ENCODE measurements at places on chromosomes 4 and X.

DNA sequence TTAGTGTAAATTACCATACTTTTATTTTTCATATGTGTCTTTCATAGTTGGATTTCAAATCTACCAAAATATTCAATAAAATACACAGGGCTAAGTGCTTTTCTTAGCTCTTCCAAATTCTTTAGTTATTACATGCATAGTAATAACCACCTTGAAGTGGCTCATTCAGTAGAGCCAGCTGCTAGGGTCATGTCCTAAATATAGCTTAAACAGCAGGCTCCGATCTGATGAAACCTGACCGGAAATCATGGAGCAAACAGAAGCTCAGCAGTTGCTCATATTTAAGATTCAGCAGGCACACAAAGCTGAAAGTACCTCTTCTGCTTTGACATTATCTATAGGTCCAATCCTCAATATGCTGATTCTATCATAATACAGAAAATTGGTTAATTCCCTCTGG is 1470.4 kb downstream of the ADGRL3 start:
- DNase-seq: no peak

GRCh38 chrX:8673201-8673600 is 58.7 kb downstream of the ANOS1 start:
- no peak for DNase-seq

DNA sequence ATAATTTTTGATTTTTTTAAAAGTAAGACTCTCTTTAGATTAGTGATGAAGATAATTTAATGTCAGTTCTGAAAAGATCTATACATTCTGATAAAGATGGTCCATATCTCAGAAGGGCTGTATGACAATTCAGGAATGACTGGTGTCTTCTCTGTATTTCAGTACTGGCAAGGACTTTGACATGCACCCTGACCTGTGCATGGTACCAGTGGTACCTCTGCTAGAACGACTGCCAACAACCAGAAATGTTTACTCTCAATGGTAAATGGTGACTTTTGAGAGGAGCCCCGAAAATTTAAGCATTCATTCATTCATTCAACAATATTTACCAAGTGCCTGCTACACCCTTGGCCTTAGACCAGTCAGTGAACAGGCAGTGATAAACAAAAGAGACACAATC is 4.8 kb downstream of the NR3C2 start:
- DNase-seq: no peak

GRCh38 chr4:78121338-78121904 is 64.3 kb downstream of the FRAS1 start:
- DNase-seq: no peak

DNA sequence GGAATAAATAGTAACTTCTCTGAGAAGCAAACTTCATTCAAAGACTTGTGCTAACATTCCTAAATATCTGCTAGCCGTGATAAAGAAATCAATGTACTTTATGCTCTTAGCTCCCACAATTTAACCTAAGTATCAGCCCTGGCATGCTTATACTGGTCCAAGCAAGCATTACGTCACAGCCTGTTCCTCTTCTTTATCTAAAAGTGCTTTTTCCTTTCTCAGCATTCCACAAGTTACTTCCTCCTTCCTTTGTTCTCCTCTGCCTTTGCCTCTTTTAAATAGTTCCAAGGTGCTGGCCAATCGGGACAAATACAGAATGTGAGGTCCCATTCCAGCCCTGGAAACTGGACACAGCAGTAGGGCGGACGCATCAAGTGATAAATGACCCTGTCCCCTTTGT is 249.6 kb downstream of the DHRSX start:
- DNase-seq: no peak

DNA sequence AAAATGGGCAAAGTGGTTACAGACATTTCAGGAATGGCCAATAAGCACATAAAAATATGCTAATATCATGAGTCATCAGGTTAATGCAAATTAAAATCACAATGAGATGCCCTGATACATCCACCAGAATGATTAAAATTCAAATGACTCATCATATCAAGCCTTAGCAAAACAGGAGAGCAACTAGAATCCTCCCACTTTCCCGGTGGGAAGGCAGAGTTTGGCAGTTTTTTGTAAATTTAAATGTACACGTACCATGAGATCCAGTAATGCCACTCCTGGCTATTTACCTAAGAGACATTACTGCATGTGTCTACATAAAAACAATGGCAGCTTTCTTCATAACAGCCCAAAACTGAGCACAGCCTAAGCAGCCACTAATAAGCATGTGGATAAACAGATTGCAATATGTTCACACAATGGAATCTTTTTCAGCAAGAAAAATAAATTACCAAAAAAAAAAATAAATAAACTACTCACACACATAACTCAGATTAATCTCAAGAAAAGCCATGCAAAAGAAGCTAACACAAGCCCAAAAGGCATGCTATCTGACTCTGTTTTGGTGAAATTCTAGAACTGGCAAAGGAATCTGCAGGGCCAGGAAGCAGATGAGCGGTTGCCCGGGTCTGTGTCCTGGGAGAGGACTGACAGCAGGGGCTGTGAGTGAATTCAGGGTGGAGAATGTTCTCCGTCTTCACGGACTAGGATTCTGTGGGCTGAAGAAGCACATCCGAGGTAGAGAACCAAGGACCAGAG is 48.8 kb downstream of the AFAP1 start:
- DNase-seq: no peak

- no peak for DNase-seq
Observed at GRCh38 chrX:129522184-129523078, 859 bp downstream of the SMARCA1 start.

DNA sequence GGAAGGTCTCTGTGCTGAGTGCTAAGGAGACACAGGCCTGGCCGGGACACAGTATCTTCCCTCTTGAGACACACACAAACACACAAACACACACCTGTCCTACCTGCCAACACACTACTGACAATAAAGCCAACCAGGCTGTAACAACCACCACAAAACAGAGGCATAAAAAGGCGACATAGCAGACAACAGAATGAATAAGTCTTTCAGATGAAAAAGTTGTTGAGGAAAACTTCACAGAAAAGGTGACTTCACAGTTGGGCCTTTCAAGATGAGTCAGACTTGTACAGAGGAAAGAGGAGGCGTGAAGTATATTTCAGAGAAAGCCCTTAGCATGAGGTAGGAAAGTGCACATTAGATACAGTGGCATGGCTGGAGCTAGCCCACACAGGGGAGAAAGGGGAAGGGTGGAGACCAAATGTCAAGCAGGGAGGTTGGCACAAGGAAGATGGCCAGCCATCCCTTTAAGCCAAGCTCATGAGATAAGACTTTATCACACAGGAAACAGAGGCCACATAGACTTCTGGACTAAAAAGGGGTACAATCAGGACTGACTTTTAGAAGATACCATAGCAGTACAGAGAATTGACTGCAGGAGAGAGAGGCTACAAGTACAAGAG is 54.0 kb downstream of the SLC9A7 start:
- no peak for DNase-seq

GRCh38 chr4:53281438-53281837 is 84.4 kb downstream of the SCFD2 start:
- no peak for DNase-seq

GRCh38 chrX:12898073-12898472 is 8.3 kb upstream of the TLR8 start:
- no peak for DNase-seq

DNA sequence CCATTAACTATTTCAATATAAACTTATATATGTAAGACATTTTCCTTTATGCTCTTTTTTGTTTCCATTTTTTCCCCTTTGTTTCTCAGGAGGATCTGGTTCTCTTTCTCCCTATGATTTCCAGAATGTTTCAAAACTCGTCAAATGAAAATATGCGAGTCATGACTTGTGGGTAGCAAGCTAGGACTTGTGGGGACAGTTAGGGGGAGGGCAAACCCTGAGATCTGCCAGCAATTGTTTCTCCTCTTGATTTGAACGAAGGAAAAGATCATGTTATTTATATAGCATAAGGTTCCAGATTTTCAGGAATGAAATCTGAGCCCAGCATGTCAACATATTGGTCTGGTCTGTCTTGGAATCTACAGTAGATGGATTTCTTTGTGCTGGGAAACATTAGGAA is 28.9 kb upstream of the GPC4 start:
- DNase-seq: no peak

DNA sequence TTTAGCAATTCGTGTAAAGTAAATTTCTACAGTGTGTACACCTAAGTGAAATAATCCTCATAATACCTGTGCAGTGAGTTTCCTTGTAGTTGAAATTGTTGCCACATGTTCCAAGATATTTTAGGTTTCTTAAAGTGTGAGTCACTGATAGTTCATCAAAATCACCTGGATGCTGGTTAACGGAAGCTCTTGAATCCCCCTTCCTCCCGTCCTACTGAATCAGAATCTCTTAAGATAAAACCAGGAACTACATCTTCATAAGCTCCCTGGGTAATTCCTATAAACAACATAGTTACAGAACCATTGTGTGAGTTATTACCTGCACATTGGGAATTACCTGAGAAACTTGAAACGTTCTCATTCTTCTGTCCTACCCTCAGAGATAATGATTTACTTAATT is 197.4 kb upstream of the HS3ST1 start:
- no peak for DNase-seq

- DNase-seq: no peak
Observed at GRCh38 chrX:66200050-66200664, 36.1 kb downstream of the HEPH start.

- no peak for DNase-seq
Observed at GRCh38 chr4:99868126-99868596, 26.1 kb downstream of the LAMTOR3 start.

DNA sequence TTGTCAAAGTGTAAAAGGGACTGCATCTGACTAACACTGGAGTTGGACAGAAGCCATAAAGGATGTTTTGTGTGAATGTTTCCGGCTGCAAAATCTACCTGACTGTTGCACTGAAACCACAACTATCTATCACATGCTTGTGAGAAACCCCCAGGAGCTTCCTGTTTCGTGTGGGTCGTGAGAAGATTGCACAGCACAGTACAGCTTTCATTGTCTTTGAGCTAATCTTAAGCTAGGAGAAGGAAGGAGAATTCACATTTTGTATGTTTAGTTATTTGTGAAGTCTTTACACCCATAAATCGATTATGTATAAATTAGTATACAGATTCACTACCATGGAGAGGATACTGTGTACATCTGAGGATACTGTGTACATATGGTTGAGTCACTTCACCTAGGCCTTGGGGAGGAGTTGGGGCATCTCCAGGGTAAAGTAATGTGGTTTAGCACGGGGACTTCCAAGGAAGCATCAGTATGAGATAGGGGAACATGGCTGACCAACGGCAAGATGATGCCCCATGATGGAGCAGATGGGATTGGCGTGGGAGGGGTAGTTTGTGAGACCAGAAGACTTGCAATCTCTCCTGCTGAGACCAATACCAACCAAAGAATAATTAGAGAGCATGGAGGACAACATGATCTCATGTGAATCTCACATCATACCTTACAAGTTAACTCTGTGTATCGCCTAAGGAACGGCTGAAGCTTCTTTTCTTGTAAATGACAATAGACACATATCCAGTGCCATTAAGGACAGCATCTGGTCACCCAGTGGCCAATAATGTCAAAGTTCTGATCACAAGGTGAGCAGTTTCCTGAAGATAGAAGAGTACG is 43.1 kb upstream of the FAM9C start:
- DNase-seq: peak; percentile 34

DNA sequence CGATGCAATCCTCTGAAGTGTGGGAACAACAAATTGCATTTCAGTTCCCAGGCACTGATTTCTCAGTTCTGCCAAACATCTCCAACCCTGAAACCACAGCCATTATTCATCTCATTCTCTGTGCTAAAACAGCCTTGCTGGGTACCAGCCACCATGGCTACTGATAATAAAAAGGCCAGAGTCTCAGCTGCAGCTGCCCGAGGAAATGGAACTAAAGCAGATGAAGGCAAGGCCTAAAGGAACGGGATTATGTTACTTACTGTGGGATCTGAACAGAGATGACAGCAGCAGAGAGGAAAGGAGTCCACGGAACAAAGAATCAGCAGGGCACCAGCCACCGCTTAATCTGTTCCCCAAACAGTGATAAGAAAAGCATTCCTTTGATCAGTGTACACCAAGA is 155.7 kb downstream of the PAPSS1 start:
- no peak for DNase-seq

DNA sequence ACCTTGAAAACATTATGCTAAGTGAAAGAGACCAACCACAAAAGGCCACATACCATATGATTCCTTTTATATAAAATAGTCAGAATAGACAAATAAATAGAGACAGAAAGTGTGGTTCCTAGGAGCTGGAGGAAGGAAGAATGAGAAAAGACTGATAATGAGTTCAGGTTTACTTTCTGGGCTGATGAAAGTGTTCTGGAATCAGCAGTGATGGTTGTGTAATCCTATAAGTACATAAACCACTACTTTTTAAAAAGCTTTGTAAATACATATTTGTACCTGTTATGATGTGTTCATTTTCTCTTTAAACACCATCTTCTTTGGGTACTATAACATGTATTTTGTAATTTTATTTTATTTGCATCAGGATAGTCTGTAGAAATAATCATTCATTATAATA is 20.6 kb downstream of the PIR start:
- no peak for DNase-seq

DNA sequence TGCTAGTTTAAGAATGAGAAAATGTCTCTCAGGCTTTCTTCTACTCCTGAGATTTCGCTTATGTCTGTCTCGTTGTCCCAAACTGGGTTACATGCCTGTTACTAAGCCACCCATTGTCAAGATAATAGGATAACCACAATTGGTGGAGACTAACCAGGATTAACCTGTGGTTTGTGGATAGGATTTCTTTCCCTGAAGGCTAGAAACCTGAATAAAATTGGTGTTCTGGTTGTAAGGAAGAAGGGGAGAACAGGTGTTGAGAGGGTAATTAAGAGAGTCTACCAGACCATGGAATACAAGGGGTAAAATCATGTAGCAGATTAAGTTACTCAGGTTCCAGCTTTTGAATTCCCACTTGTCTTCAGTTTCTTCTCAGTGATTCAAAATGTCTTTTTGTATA is 225.4 kb downstream of the CPE start:
- no peak for DNase-seq

GRCh38 chr4:147570616-147571015 is 46.6 kb upstream of the TMEM184C start:
- no peak for DNase-seq

DNA sequence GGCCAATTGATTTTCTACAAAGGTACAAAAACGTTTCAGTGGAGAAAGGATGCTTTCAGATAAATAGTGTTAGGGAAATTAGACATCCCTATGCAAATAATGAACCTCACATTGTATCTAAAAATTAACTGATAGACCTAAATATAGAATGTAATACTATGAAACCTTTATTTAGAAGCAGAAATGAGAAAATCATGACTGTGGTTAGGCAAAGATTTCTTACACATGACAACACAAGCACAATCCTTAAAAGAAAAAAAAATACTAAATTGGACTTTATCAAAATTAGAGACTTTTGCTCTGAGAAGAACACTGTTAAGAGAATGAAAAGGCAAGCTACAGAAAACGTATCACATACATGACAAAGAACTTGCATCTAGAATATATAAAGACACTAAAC is 43.0 kb upstream of the SPANXN4 start:
- no peak for DNase-seq

DNA sequence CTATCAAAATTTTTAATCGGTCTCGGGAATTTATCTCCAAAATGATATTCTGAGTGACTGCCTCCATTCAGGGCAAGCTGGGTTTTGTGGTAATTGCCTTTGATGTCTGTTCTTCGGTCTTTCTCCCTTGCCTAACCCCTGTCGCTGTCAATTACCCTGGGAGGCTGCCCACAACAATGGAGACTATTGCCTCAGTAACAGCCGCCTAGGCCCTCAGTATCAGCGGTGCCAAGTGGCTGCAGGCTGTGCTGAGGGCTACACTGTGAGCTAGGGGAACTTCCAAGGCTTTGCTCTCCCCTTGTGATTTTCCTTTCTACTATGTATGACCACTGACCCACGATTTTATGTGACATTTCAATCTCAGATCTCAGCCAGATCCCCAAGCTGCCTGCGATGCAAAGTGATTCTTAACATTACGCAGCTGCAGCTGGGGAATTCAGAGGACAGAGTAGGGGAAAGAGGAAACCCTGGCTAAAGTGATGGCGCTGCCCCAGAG is 36.3 kb upstream of the REST start:
- no peak for DNase-seq

Data from stimulated activated CD8-positive, alpha-beta memory T cell treated with anti-CD3 and anti-CD28 coated beads, Interleukin-15, amount 100 ng/mL, for 4 hours (primary cell).